ENCODE measurements at places on chromosomes 2 and 18.

GRCh38 chr2:44102790-44103562, 65.7 kb upstream of the PPM1B start:
- no peak for DNase-seq

- no peak for DNase-seq
Measured at GRCh38 chr18:26008096-26008495, 82.3 kb downstream of the SS18 start.

- DNase-seq = no peak
Measured at GRCh38 chr2:233387667-233388528, 33.6 kb downstream of the DGKD start.

DNA sequence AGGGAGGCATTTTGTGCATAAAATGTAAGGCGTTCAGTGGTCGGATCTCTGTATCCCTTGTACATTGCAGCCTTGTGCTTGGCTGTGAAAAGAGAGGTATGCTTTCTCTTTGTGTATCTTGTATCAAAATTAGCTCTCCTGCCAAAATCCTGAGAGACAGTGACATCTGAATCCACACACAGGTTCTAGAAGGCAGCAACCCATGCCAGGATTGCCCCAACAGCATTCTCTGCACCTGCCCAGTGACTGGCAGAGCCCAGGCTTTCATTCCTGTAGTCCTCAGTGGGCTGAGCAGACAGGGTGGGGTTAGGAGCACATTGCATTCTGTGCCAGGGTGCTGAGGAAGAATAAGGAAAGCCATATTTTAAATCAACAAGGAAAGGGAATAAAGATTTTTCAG, 740.3 kb upstream of the RAB6C start:
- no peak for DNase-seq

DNA sequence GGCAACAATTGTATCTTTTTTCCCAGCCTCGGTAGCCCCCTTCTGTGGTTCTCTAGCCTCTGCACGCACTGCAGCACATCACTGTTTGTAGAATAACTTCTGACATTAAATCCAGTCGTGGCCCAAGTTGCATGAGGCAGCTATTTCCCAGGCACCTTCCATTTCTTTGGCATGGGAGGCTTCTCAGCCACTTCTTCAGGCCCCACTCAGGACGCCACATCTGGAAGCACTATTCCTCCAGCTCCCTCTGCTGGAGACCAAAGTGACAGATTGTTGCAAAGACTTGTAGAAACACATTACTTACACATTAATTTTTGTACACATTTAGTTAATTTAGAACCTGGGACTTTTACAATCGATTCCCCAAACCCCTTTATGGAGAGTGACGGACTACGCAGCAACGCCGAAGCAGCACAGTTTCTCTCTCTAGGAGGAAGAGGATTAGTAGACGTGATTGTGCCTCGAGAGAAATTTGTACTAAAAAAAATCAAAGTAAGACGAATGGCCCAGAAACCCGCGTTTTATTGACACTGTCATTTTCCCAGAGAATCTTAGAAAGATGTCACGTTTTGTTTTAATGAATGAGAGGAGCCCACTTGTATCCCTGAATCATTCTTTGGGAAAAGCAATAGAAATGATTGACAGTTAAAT, 57.8 kb upstream of the RGPD5 start:
- DNase-seq = no peak

DNA sequence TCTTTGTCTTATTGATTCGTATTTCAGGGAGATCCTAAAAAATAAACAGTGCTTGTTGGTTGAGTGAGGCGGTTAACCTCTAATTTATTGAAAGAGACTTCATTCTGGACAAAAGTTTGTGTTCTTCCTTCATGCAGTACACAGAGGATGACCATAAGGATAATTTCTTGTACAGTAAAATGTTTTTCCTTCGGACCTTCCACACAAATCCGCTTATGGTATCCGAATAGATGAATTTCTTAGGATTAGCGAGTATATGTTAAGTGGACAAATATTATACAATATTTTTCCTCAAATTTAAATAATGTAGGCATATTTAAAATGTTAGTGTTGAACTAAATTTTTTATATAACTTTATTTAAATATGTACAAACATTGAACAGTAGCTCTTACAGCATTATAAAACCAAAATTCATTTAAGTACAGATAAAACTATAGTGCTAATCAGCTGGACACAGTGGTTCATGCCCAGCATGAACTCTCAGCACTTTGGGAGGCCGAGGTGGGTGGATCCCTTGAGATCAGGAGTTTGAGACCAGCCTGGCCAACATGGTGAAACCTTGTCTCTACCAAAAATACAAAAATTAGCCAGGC, 84.4 kb downstream of the LPIN1 start:
- no peak for DNase-seq

DNA sequence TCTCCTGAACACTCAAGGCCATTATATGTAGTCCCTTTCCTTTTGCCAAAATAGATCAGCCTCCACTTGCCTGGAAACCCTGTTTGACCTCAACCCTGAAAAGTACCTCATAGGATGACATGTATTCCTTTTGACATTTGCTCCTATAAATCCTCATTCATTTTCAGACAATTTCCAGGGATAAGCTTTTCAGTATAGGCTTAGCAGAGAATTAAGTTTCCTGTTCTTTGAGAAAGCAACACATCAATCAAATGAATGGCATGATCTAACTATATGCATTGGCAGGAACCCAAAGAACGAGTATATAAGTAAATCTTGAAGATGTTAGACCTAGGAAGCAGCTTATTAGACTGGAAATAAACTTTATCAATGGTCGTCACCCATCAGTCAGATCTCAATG, 483.0 kb downstream of the CCDC85A start:
- DNase-seq = no peak

- DNase-seq = no peak
Measured at GRCh38 chr2:202529389-202529788, 105.4 kb upstream of the FAM117B start.

- no peak for DNase-seq
Measured at GRCh38 chr2:175964195-175964594, 37.9 kb downstream of the LNPK start.

- no peak for DNase-seq
Measured at GRCh38 chr2:36477315-36477714, 120.7 kb downstream of the FEZ2 start.

- DNase-seq = no peak
Measured at GRCh38 chr2:237568121-237568660, 1.8 kb downstream of the PRLH start.

GRCh38 chr2:212328136-212328535, 210.5 kb downstream of the ERBB4 start:
- no peak for DNase-seq

- DNase-seq = no peak
Measured at GRCh38 chr18:58438958-58439300, 190.0 kb downstream of the ALPK2 start.

GRCh38 chr2:175011505-175011904, 6.3 kb upstream of the CHN1 start:
- DNase-seq = no peak

DNA sequence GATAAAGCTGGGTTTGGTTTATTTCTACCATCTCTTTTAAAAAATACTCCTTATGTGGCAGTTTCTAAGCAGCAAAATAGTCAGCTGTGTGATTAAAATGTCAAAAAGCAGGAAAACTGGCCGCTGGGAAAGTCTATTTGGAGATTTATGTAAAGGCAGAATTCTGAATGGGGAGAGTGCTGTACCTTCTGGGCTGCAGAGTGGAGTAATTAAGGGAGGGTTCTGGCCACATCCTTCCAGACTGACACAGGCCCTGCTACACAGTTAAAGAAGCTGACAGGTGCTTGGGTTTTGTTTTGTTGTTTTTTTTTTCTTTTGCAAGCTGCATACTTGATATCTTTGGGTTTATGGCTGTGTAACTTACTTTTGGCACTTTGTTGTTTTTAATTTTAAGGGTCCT, 157.2 kb downstream of the WDSUB1 start:
- DNase-seq = no peak

DNA sequence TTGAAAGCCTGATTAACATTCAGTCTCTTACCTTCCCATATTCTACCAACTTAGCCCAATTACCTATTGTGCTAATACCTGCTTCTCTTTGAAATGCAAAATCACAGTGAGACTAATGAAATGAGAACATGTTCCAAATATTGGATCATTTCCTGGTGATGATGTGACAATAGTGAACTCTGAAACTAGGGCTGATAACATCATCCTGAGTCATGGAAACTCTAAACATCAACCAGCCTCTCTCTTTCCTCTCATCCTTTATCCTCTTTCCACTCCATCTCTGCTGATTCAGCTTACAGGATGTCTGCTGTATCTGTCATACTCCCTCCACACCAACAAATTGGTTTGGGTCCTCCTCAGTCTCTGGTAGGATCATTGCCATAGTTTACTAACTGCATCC, 98.8 kb upstream of the NCKAP5 start:
- no peak for DNase-seq

DNA sequence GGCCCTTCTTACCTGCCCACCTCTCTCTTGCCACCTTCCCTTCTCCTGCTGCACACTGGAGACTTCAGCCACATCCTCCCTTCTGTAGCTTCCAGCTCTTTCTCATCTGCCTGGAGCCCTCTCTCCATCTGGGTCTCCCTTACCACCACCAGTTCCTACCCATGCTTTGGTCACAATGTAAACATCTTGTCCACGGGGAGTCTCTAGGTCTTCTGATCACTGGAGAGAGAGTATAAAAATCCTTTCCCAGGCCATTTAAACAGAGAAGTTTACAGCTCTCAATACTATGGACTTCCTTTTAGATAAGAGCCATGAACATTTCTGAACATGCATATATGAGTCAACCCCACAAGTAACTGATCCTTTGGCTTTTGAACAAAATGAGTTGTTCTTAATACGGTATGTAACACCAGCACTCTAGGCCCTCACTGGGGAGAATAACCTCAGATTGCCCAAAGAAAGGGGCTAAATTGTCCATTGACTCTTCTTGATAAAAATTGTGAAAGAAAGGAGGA, 5.8 kb downstream of the ARHGAP25 start:
- no peak for DNase-seq

DNA sequence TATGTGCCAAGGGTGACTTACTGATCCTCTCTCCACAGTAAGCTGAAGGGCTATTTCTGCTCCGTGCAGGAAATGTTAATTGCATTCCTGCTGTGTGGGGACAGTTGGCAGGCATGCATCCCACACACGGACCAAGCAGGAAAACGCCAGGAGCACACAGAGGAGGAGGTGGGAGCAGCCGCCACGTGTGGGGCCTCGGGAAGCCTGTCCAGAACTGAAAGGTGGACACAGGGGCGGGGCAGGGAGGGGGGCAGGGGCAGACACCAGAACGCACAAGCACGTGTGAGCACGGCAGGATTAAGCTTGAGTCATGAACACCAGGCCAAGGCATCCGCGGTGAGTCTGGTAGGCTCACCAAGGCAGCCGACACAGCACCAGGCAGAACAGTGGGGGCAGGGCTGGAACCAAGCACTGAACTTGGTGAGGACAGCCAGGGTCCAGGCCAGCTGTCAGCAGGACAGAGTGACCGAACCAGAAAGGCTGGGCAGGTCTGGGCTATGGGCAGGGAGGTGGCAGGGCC, 177.1 kb downstream of the EIPR1 start:
- no peak for DNase-seq

DNA sequence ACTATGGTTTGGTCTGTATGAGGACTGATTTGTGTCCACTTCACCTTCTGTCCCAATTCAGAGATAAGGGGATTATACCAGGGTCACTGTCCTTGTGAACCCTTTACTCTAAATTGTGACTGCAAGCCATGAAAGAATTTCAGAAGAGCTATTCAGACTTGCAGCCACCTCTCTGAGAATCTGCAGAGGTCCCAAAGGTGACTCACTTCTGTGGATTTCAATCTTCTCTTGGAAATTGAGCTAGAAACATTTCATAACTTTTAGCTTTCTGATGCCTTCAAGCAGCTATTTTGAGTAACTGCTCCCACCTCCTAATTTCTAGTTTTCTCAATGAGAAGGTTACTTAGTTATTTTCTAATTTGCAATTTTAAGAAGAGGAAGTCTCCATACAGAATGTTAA, 1242.4 kb upstream of the ACVR2A start:
- no peak for DNase-seq

DNA sequence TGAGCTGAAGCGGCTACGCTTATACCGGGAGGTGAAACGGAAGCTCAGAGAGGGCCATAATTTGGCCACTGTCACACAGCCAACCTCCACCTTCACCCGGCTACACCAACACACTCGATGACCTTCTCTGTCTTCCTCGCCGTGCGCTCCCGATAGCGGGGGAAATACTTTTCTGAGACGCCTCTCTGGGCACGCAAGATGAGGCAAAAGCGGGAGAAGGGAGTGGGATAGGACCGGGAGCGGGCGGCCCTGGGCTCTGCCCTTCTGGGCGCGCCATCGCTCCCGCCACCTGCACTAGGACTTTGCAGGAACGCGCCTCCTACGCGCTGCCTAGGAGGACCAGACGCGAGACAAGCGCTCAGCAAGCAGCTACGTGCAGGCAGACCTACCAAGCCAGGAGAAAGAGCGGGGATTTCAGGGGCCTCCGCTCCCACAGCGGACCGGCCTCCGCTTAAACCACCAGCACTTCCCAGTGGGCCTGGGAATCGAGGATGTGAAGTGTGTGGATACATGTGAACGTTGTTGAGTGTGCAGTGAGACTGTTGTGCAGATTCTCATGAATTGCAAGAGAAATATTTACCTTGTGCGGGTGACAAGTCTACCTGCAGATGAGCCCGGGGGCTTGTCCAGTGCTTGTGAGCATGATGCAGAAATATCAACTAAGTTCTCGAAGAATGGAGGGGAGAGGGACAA, 11.4 kb downstream of the SIX3 start:
- DNase-seq = no peak

DNA sequence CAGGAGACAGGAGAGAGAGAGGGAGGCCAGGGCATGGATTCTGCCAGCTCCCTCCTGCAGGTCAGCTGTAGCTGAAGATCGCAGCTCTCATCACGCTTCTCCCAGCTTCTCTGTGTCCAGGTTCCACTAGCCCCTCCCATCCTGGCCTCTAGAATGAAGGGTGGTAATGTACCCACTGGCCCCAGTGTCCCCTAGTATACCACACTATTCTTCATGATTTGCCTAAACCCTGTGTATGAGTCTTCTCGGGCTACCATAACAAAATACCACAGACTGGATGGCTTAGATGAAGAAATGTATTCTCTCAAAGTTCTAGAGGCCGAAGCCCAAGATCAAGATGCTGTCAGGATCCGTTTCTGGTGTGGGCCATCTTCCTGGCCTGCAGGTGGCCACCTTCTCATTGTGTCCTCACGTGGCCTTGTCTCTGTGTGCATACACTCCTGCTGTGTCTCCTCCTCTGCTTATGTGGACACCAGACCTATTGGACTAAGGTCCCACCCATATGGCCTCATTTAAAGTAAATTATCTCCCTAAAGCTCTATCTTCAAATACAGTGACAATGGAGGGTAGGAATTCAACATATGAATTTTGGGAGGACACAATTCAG, 77.3 kb downstream of the TNFRSF11A start:
- no peak for DNase-seq

GRCh38 chr2:9644603-9645002, 13.8 kb upstream of the YWHAQ start:
- no peak for DNase-seq

GRCh38 chr18:59612381-59612780, 84.8 kb downstream of the CCBE1 start:
- no peak for DNase-seq

DNA sequence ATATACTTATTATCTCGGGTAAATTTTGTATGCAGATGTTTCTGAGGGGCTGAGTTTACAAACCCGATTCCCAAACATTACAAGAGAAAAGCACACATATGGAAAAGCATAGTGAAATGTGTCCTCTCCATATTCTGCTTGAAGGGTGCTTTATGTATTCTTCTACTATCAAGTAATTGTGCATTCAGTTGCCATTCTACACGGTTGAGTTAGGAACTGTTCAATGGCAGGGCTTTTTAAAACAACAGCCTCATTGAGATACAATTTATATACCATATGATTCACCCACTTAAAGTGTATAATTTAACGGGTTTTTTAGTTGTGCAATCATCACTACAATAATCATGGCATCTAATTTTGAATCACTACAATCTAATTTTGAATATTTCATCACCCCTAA, 138.4 kb upstream of the DLGAP1 start:
- DNase-seq = no peak
